CD8-positive, alpha-beta memory T cell (primary cell): ENCODE measurements at places on chromosomes 16 and 17.

- no peak for DNase-seq
Observed at GRCh38 chr16:27238591-27238990, 30.0 kb downstream of the NSMCE1 start.

GRCh38 chr16:51624080-51624775 lies 473.2 kb upstream of the SALL1 start:
- no peak for DNase-seq

GRCh38 chr16:68236826-68237242 lies 907 bp upstream of the ESRP2 start:
- DNase-seq: peak; percentile 20

GRCh38 chr16:57188711-57189002 lies 2.5 kb downstream of the RSPRY1 start:
- DNase-seq: no peak

GRCh38 chr17:17437461-17437860 lies 39.3 kb upstream of the MED9 start:
- no peak for DNase-seq

DNA sequence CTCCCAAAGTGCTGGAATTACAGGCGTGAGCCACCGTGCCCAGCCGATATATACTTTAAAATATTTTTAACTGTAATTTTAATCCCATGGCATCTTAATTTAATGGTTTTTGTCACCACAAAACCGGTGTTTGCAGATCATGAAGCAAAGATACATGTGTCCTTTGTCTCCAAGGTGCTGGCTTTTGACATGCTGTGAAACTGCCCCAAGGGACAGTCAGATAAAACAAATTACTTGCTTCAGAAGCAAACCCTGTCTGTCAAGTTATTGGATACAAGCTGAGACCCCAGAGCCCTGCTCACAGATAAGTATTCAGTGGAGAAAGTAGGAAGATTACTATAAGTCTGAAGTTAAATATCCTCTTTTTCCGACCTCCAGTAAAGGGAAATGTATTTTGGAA lies 39.8 kb downstream of the ARL4D start:
- DNase-seq: no peak

DNA sequence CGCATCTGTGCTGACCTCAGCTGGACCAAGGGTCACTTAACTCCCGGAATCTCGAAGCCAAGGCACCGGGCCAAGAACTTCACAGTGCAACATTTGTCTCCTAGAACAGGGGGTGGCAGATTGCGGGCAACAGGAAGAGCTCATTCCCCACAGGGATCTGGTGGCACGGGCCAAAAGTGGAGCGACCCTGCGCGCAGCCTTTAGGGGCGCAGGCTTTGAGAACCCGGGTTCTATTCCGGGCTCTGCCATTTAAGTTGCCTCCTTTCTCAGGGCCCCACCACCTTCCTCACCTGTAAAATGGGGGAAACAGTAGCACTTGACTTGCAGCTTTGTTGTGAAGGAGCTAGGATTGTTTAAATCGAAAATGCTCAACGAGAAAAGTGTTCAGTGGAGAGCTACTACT lies 651 bp downstream of the SHMT1 start:
- DNase-seq: no peak
